ENCODE measurements at places on chromosomes 3 and 15.

DNA sequence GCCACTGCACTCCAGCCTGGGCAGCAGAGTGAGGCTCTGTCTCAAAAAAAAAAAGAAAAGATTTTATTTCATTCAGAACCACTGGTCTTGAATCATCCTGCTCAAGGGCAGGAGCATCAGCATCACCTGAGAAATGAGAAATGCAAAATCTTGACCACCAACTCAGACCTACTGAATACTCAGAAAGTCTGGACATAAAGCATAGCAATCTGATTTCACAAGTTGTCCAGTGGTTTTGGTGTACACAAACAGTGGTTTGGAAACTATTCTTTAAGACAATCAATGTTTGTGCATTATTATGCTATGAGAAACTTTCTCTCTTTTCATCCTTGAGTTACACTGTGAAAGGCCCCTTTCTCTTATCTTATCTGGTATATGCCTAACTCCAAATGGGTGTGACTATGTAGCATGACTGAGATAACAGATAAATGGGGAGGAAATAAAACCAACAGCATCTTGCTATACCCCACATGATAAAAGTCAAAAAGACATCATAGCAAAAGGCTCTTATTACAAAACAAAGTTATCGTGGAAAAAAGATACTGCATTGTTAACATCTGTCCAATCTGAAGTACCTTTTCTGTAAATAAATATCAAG lies 174.2 kb upstream of the STT3B start:
- no peak for DNase-seq

DNA sequence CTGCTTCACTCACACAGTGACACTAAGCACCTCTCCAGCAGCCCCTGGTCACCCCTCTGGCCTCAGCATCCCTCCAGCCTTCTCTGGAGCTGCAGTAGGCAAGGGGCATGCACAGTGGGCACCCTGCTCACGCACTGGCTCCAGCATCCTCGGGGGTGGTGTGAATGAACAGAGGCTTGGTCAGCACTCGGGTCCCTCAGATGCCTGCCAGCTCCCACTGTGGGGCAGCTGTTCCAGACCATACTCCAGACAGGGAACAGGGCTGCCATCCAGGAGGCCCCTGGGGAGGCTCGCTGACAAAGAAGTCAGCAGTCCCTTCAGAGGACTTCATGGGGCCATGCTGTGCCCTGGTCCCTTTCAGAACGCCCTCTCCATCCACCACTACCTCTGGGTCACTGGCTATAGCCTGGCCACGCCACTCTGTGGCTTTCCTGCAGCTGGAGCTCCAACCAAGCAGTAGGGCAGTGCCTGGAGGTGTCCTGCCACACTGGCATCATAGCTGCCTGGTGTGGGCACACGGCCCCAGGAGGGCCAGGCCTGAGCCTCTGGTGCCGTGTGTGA lies 26.3 kb downstream of the ALS2CL start:
- DNase-seq, result no peak

GRCh38 chr3:13782501-13782900 lies 97.4 kb downstream of the WNT7A start:
- no peak for DNase-seq

GRCh38 chr3:37899101-37899707 lies 37.5 kb downstream of the CTDSPL start:
- DNase-seq, result no peak

GRCh38 chr3:143970773-143971358 lies 757 bp upstream of the DIPK2A start:
- DNase-seq, result peak; percentile 15

GRCh38 chr3:42960282-42960681 lies 18.8 kb upstream of the GASK1A start:
- no peak for DNase-seq

- DNase-seq, result no peak
These were observed 9.3 kb downstream of the WWTR1 start for GRCh38 chr3:149648525-149648924.

DNA sequence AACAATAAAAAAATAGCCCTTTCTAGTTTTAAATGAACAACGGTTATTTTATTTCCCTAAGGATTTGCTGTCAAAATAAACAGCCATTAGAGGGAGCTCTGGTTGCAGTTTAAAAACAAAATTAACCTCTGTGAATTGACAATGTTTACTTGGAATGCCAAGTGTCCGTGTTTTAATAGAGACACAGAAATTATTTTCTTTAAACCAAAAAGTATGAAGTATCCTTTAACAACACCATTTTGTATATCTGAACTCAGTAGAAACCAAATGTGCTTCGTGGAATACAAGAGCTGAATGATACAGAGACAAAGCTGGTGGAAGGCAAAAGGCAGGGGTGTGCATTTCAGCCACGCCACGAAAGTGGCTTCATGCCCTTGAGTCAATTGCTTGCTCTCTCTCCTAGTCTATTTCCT lies 74.4 kb downstream of the MOBP start:
- DNase-seq, result no peak

DNA sequence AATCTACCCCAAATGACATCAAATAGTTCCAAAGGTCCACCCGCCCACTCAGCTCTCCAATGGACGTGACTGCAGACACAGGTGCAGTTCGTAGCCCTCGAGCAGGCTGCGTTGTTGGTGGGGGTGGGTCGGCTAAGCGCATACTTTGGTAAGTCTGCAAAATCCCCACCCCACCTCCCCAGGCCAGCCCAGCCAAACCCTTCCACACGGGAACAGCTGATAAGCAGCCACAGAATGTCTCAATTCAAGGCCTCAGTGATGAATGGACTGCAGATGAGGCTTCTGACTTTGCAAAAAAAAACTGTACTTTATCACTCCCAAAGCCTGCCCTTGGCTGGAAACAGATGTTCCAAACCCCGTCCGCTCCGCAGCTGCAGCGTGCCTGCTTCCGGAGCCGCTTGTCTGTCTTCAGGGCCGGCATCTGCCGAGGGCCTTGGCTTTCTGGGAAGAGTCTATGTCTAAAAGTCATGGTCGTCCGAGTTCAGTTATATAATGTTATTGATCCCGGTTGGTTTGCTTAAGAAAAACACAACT lies 38.2 kb downstream of the PCSK6 start:
- no peak for DNase-seq

GRCh38 chr3:30002797-30003196 lies 603.6 kb upstream of the TGFBR2 start:
- DNase-seq, result no peak

GRCh38 chr15:77535845-77536244 lies 96.9 kb downstream of the LINGO1 start:
- DNase-seq, result no peak

DNA sequence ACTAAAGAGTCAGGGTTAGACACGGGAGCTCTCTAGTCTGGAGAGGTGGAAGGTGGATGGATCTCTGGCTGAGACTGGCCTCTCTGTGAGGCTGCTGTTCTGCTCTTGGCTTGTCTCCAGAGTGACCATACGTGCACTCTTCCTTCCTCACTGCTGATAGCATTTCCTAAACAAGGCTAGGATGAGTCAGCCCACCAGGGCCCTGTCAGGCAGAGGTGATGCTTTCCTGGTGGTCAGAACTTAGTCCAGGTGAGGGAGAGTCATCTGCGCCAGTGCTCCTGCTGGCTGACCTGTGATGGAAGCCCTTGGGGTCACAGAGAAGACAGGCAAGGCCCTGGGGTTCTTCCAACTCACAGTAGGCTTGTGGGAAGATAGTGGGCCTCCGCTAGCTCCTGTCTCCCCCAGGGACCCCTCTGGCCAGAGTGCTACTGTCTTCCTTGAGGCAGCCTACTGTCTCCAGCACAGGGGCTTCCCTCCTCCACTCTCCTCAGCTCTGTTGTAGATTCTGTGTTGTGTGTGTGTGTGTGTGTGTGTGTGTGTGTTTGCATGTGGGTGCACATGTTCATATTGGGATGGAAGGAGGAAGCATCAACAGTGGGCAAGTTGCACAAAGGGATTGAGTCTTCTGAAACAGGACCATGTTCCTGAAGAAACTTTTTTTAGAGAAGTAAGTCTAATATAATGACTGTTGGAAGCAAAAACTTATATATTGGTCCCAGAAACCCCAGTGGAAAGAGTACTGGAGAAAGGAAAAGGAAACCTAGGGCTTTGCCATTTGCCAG lies 16.5 kb downstream of the ALPK3 start:
- DNase-seq, result no peak

DNA sequence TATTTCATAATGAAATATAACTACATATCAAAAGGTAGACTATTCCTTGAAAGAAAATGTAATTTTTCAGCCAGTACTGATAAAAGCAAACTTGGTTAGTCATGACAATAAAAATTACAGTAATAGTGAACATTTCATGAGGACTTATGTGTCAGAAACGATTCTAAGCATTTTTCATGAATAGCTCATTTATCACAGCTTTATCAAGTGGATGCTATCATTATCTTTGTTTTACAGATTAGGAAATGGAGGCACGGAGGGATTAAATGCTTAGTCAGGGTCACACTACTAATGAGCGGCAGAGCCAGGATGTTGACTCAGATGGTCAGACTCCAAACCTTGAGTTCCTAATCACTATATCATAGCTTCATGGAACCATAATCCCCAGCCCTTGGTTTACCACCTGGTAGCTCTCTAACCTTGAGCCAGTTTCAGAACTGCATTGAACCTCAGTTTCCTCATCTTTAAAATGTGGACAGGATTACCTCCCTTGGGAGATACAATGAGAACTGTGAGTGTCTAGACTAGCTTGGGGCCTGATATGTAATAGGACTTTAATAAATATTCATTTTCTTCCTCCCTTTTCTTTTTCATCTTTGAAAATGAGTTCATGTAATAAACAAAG lies 85.4 kb downstream of the TNIK start:
- DNase-seq, result no peak

GRCh38 chr3:122982216-122983185 lies 45.1 kb downstream of the SEMA5B start:
- no peak for DNase-seq

GRCh38 chr3:170232266-170232665 lies 10.0 kb downstream of the PRKCI start:
- no peak for DNase-seq

DNA sequence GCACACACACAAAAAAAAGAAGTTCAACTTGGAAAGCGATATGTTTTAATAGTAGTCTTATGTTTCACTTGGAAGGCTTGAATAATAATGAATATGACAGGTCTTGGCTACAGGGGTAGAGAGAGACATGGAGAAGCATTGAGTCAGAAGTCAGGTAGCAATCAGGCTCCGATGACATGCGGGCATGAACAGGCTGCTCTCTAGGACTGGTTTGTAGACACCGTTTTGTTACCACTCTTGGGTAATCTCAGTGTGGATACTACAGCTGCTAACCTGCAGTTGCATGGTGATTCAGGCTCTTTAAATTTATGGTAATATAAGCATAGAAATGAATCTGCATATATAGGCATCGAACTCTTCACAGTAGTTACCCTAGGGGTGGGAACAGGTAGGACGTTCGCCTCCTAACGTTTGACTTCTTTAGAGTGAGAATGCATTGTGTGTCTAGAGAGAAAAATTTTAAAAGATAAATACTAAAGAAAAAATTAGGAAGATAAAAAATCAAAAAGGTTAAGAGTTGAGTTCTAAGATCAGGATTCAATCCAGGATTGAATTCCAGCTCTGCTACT lies 241.6 kb upstream of the KBTBD8 start:
- DNase-seq, result no peak

DNA sequence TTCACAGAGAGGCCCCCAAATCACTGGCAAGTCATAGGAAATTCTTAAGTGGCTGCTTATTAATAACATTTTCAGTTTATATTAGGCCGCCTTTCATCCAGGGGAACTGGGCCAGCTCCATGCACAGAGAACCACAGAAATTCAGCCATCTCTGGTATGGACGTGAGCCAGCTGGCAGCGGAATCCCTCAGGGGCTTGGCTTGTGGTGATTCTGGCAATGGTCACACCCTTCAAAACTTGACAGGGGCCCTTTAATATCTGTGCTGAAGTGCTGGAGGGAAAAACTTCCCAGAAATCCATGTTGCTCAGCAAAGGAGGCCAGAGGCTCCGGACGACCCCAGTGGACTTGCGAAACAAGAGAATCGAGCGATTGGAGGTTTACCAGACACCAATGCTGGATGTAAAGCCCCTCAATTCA lies 11.3 kb downstream of the PRICKLE2 start:
- no peak for DNase-seq

DNA sequence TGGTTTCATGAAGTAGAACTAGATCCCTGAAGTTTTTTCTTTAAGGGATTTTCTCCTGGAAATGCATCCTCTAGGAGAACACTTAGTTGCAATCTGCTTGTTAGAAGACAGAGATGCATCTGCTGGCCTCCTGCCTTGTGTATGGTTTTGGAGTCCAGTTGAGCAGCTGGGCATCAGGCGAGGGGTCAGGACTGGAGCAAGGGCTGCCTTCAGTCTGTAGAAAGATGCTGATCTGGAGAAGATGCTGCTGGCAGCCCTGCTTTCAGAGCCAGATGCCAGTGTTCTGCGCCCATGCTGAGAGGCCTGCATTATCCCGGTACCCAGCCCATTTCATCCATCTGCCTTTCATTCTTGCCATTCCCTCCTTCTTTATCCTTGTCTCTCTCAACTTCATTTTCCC lies 77.4 kb downstream of the CHCHD6 start:
- no peak for DNase-seq

DNA sequence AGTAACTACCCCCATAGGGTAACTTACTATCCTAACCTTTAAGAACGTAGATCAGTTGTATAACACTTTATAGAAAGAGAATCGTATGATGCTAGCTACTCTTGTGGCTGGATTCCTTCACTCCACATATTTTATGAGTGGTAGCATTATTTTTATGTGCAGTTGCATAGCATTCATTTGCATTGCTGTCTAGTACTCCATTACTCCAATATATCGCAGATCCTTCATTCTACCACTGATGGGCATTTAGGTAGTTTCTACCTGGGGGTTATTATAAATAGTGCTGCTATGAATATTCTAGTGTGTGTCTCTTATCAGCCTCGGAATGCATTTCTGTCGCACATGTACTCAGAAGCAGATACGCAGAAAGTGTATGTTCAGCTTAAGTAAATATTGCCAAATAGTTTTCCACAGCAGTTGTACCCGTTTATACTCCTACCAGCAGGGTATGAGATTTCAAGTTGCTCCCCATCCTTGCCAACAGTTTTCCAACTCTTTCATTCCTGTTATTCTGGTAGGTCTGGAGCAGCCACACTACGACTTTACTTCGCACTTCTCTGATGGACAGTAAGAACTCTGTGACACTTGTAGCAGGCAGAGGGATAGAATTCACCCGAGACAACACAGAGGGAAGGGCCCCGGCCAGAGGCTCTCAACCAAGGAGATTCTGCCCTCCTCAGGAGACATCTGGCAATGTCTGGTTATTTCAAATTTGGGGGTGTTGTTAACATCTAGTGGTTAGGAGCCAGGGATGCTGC lies 9.8 kb upstream of the VGLL4 start:
- DNase-seq, result no peak

- no peak for DNase-seq
These were observed 6.4 kb upstream of the ERICH6 start for GRCh38 chr3:150710097-150710496.

- no peak for DNase-seq
These were observed 167.1 kb downstream of the OXSM start for GRCh38 chr3:25957026-25957425.

- no peak for DNase-seq
These were observed 408.2 kb upstream of the TGFBR2 start for GRCh38 chr3:30198162-30198561.

- no peak for DNase-seq
These were observed 334.8 kb downstream of the RORA start for GRCh38 chr15:60894347-60894746.

GRCh38 chr3:15367059-15367458 lies 34.7 kb upstream of the SH3BP5 start:
- no peak for DNase-seq

- DNase-seq, result no peak
These were observed 98.6 kb upstream of the IGF1R start for GRCh38 chr15:98549741-98550140.
